Osteocyte (in vitro differentiated cells): ENCODE measurements at places on chromosomes 1 and 21. TPM values are rescaled to one million over a fixed set of nuclear protein-coding genes. Genes with fewer than 3 reads are reported as not detected.

CELA3B gene
- not detected in 2 replicates for total RNA-seq

GSTM5 gene
- not detected in 2 replicates for total RNA-seq

GRCh38 chr1:98500324-98500723, 161.2 kb upstream of the SNX7 start:
- no peak for DNase-seq

- DNase-seq = no peak
These were observed 161.6 kb downstream of the GLUL start for GRCh38 chr1:182229921-182230491.

DNA sequence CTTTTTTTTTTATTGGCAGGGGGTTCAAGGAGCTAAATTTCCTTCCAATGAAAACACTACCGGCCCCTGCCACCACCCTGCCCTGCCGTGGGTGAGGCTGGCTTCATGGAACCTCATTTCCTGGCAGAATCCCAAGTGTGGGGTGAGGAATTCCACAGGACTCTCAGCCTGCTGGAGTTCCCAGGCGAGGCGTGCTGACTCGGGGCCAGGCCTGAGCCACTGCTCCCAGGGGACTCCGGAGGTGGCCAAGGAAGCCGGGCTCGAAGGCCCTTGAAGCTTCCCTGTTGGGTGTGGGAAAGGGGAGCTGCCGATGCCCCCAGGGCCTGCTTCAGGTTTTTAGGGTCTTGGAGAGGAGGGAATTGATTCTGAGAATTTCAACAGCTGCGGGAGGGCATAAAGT, 95.3 kb upstream of the ACTRT2 start:
- no peak for DNase-seq

- no peak for DNase-seq
These were observed 4.5 kb upstream of the LEFTY2 start for GRCh38 chr1:225945564-225945963.

GRCh38 chr1:74673351-74674111, at the start of gene ERICH3:
TSS of gene ERICH3 (minus strand) at chr1:74673792. CDS start at chr1:74673519, 273 bp downstream.
- DNase-seq = no peak

DNA sequence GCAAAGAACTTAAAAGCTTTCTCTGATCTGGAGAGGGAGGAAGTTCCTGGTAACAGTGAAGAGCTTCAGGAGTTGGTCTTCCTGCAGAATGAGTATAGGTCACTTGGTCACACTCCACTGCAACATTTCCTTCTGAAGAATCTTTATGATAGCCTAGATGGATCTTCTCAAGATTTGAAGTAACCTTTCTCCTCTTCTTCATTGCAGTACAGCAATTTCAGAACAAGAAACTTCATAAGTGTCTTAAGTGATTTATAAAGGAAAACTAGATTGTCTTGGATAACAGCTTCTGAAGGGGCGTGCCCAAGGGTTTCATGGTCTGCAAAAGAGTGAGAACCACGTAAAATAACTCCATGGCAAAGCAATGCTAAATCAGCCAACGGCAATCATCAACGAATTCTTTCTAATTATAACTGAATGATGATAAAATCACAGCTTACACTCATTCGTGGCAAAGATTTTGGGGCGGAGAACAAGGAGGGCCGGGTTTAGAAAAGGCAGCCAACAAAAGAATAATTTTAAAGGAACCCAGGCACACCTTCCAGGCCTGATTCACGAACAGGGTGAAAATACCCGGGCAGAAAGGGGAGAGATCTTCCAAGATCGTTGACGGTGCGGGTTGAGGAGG, 53.9 kb upstream of the ASPM start:
- no peak for DNase-seq

DNA sequence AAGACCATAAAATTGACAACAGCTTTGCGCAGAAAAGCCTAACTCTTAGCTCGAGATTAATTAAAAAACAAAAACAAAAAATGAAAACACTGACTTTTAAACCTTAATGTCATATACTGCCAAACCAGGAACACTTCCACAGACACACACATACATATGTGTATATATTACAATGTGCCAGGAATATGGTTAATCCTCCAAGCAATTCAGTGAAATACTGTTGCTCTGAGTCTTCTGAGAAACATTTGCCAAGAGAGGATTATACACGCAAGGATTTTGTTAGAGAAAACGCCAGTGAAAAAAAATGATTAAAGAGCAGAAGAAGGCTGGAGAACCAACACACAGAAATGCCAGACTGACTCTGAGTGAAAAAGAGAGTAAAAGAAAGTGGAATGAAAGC, 116.7 kb upstream of the CHRM3 start:
- DNase-seq = no peak

GRCh38 chr21:36354918-36355680, 30.1 kb upstream of the CHAF1B start:
- DNase-seq = no peak
